Stimulated activated CD4-positive, alpha-beta T cell treated with anti-CD3 and anti-CD28 coated beads, Interleukin-4, amount 100 ng/mL, for 1 hour (primary cell): ENCODE measurements at places on chromosomes 5 and 9.

- DNase-seq, result no peak
Observed at GRCh38 chr9:128280084-128280622, 4.1 kb downstream of the SWI5 start.

DNA sequence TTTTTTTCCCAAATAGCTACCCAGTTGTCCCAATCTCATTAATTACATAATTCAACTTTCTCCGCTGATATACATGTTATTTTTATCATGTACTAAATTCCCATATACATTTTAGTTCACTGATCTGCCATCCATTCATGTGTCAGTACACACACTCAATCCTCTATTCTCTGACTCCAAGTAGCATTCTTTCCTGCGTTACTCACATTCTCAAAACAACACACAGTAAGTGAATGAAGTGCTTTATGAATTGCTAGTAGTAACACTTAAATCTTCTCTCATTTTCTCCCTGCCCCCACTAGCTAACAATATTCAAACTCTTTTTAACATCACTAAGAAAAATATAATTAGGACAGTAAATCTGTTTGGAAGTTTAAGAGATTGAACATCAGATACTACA is 8.9 kb downstream of the ZNF366 start:
- no peak for DNase-seq

DNA sequence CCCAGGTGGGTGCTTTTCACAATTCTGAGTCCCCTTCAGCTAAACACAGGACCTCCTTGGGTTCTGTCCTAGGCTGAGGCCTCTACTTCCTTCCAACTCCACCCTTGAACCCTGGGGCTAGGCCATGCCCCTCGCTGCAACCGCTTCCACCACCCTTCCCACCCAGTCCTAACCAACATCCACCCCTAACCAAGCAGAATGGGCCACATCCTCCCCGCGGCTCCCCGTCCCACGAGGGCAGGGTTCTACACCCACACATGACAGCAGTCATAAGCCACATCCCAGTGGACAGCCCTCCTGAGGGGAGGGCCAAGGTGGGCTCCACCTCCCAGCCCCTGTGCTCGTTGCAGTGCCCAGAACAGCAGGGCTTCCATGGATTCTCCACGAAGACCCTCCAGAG is 65.8 kb downstream of the SHB start:
- no peak for DNase-seq

DNA sequence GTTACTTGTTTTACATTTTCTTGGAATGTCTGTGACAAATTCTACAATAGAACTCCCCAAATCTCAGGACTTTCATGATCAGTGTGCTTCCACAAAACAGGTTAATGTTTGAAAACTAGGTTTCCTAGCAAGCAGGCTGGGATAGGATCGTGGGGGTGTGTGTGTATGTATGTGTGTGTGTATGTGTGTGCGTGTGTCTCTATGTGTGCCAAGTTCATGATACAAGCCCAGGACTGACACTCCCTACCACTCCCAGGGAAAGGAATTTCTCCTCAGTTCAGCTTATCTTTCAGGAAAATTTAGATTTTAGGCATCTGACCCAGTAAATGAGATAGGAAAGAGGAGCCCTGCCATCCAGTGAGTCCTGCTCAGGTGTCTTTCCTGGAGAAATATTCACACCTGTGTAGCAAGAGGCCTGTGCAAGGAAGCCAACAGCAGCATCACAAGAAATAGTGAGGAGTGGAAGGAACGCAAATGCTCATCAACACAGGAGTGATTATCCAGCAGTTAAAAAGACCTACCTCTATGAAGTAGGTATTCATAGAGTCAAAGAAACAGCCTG is 13.8 kb upstream of the ABLIM3 start:
- no peak for DNase-seq

DNA sequence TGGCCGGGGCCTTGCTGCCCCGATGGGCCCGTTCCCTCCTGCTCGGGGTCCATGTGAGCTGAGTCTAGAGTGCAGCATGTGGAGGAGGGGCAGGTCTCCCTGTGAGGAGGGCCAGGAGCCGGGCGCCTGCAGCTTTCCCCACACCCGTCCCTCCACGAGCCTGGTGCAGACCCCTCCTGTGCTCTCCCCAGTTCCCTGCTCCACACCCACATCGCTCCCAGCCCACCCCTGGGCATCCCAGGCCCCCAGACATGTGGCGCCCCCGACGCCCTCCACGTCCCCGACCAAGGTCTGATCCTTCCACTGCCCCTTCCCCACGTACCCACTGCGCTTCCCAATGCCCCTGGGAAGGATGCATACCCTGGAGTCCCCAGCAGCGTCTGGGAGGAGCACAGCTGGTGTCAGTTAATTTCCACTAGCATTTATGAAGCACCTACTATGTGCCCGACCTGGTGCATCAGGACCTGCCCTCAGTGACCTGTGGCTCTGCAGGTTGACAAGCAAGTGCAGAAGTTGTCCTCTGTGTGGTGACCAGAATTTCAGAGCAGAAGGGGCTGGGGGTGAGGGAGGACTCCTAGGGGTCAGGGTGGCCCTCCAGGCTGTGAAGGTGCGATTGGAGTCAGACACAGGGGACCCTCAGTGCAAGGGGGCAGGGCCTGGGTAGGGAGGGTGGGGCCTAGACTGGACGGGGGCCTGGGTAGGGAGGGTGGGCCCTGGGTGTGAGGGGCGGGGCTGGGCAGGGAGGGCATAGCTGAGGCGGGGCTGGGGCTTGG is 10.8 kb upstream of the SLC6A18 start:
- DNase-seq, result no peak

- no peak for DNase-seq
Observed at GRCh38 chr5:128777052-128777451, 188.2 kb upstream of the SLC27A6 start.

- DNase-seq, result no peak
Observed at GRCh38 chr5:27944471-27944870, 906.1 kb upstream of the CDH9 start.

DNA sequence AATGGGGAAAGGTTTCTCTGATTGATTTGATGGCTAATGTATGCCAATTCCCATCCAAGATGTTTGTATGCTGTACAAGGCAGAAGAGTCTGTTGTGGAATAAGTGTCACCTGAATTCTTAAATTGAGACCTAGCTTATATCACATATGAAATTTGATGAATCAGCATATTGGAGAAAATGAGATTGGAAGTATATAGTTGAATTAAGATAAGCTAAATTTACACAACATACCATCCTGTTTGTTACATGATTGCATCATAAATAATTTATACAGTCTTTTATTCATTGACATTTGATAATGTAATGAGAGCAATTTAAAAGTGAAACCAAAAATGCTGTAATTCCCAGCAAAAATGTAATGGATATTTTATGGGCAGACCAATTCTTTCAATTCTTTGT is 1.1 kb downstream of the CWC27 start:
- DNase-seq, result no peak

DNA sequence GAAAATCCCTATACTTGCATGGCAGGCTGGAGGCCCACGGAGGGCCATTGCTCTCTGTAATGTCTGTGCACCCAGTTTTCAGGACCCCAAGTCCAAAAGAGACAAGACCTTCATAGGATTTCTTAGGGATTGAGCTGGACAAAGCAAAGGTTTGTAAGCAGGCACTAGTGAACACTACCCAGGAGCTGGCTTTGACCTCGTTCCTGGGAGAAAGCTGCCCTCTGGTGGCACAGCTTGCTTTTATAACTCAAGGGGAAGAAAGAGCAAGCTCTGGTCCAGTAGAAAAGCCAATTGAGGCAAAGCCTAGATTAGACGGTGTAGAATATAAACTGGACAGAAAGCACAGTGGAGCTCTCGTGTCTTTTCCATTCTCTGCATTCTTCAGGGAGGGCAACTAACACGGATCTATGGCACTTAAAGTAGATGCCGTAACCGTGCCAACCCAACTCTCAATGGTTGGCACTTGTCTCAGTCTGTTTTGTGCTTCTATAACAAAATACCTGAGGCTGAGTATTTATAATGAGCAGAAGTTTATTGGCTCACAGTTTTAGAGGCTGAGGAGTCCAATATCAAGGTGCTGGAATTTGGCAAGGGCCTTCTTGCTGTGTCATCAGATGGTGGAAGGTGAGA is 7.9 kb downstream of the GABRP start:
- no peak for DNase-seq

DNA sequence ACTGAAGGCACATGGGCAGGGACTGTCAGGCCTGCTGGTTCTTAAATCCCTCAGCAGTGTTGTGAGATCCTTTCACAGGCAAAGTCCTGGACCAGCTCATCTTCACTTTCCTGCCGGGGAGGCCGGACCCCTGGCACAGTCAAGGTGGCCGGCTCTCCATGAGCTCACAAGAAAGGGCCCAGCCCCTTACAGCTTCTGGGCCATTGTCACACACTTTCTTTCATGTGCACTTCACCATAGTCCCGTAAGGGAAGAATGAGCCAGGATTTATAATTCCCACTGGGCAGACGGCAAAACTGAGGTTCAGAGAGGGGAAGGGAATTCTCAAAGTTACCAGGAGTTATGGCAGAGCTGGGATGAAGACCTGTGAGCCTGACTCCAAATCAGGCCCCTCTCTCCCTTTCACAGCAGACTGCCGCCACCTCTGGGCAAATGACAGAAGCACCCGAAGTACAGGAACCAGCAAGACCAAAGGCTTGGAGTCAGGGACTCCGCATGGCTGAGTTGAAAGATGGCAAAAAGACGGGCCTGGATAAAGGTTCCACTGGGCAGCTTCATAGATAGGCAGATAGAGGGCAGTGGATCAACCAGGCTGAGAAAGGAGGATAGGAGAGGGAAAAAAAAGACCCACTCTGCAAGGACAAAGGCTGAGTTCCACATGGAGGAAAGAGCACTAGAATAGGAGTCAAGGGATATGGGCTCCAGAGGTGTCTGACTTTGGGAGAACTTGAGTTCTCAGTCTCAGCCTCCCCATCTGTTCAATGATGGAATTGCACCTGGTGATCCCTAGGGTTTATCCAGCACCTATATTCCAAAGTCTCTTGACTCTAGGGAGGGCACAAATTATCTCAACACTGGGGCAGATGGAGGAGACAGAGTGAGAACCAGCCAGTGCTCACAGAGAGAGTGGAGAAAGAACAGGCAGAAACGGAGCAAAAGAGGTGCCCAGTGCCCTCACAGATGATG is 128.7 kb downstream of the PAX5 start:
- DNase-seq, result no peak

DNA sequence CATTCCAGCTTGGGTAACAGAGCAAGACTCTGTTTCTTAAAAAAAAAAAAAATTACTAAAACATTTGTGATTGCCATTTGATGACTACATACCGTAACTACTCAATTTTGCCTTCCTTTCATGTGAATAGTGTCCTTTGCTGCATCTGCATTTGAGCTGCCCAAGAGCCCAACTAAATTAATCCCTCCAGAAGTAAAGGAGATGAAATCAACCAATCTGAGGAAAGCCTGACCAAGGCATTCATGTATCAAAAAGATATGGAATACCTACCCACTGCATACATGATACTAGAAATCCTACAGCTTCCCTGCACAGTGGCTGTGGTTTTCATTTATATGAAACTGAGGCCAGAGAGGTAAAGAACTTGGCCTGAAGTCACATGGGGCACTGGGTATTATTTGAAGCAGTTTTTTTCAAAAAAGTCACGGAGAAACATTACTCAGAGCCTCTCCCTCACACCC is 177.5 kb downstream of the AOPEP start:
- DNase-seq, result no peak

GRCh38 chr5:82886911-82887310 is 190.3 kb downstream of the TMEM167A start:
- no peak for DNase-seq
